ENCODE measurements at places on chromosomes 6 and 20.

DNA sequence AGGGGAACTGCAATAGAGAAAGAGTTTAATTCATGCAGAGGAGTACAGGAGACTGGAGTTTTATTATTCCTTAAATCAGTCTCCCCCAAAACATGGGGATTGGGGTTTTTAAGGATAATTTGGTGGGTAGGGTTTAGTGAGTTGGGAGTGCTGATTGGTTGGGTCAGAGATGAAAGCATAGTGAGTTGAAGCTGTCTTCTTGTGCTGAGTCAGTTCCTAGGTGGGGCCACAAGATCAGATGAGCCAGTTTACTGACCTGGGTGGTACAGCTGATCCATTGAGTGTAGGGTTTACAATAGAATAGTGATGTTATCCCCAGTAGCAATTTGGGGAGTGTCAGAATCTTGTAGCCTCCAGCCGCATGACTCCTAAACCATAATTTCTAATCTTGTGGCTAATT lies 29.1 kb downstream of the GPX6 start:
- DNase-seq = no peak

DNA sequence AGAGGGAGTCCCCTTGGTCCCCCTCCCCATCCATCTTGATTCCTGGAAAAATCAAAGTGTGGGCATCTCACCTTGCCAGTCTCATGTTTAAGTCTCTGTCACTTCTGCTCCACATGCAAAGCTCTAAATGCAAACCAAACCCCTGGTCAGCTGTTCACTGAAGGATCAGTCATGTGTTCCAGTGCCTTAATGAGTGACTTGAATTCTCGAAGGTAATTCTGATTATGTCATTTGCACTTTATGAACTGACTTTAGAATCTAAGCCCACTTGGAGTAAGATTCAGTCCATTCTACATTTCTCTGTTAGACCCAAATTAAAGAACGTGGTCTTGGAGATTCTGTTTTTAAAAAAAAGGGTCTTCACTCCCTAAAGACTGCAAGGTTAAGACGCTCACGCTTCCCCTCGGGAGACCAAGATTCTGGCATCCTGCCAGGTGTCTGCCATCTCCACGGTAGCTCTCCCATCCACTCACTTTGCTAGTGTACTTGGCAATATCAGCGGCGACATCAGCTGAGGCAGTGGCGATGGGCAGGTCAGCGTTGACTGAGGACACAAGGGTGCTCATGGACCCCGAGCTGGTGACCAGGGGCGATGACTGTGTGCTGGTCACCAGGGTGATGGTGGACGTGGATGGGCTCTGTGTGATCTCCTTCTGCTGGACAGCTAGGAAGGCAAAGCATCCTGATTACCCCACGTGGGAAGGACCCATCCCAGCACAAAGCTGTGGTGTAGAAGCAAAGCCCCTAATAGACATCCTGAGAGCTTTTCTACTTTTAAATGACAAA lies 120.5 kb downstream of the ZMYND8 start:
- no peak for DNase-seq

- DNase-seq = no peak
Measured at GRCh38 chr6:111724505-111724904, 118.8 kb upstream of the TRAF3IP2 start.

- DNase-seq = no peak
Measured at GRCh38 chr6:79257381-79258205, 23.1 kb upstream of the HMGN3 start.

GRCh38 chr20:62127799-62128198 lies 5.5 kb downstream of the LSM14B start:
- DNase-seq = no peak

DNA sequence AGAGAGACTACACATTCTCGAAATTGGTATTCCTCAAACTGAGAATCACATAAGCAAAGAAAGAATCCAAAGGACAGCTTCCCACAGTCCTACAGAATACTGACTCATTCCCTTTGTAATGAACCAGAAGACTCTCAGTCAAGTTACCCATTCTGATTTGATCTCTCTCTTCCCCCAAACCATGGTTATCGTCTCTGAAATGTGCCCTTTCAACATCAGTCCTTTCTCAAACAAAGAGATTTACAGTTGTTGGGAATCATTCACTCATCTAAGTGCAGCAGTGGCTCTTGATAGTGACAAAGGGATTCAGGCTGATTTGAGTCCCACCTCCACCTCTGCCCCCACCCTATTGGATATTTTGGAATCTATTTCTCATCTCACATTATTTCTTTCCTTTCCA lies 15.0 kb upstream of the RSPO3 start:
- DNase-seq = no peak

- no peak for DNase-seq
Measured at GRCh38 chr20:17014217-17014616, 212.6 kb upstream of the PCSK2 start.

- DNase-seq = no peak
Measured at GRCh38 chr20:31823360-31824124, 4.4 kb downstream of the MYLK2 start.
